ENCODE measurements at places on chromosomes 7 and 10. TPM values are rescaled to one million over a fixed set of nuclear protein-coding genes. Genes with fewer than 3 reads are reported as not detected.

DNA sequence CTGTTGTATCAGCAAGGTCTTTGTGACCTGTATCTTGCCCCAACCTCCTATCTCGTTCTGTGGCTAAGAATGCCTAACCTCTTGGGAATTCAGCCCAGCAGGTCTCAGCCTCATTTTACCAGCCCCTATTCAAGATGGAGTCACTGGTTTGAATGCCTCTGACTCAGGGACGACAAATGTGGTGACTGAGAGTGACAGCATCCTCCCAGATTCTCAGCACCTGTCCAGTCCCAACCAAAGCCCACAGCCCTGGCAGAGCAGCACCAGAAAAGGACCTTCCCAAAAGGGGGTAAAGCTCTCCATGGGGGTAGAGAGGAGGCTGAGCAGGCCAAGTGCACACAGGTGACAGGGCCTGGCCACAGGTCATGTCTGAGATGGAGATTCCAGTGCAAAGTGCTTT, 35.4 kb upstream of the GPAM start:
- H3K4me1 ChIP-seq: no peaks in the 10 kb centered on the region
- no peak overlapping the region for H3K27ac ChIP-seq
- no peak overlapping the region for H3K4me3 ChIP-seq
- no peak for DNase-seq
- no peaks in the 10 kb centered on the region for H3K27me3 ChIP-seq

DNA sequence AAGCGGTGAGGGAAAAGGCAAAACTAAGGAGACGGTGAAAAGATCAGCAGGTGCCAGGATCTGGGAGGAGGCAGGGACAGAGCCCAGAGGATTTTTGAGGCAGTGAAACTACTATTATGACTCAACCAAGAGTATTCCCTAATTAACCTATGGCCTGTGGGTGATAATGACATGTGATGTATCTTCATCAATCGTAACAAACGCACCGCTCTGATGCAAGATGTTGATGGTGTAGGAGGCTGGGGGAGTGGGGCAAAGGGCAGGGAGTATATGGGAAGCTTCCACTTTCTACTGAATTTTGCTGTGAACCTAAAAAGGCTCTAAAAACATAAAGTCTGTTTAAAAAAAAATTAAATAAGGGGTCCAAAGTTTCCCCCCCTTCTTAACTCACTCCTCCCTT, 25.5 kb upstream of the EZH2 start:
- DNase-seq: no peak
- peaks cover 20% of the 10 kb centered on the region for H3K27me3 ChIP-seq
- H3K27ac ChIP-seq: no peak overlapping the region
- no peaks in the 10 kb centered on the region for H3K4me1 ChIP-seq
- no peak overlapping the region for H3K4me3 ChIP-seq

GRCh38 chr10:76968483-76968882, 669.1 kb downstream of the KCNMA1 start:
- no peak overlapping the region for H3K27ac ChIP-seq
- H3K4me1 ChIP-seq: peaks cover 6% of the 10 kb centered on the region
- H3K4me3 ChIP-seq: no peak overlapping the region
- DNase-seq: no peak

GRCh38 chr10:120186506-120186905, 270.5 kb upstream of the PLPP4 start:
- no peaks in the 10 kb centered on the region for H3K4me1 ChIP-seq
- H3K27me3 ChIP-seq: no peaks in the 10 kb centered on the region
- DNase-seq: no peak
- no peak overlapping the region for H3K4me3 ChIP-seq
- H3K27ac ChIP-seq: no peak overlapping the region

DNA sequence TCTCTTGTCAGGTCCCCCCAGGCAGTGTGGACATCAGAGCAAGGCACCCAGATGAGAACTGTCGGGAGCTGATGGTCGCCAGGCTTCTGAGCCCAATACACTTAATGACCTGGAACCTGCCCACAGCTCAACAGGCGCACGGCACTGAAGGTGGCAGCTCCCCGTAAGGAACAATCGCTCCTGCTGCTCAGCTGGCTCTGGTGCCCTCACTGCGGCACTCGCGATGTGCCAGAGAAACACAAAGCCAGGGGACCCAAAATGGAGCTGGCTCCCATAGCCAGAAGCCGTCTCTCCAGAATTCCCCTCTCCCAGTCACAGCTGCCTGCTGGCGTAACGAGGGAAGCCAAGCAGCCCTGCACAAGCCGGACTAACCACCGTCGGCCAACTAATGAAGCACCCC, 6.3 kb downstream of the CALN1 start:
- no peak overlapping the region for H3K27ac ChIP-seq
- H3K36me3 ChIP-seq: no peaks in the 10 kb centered on the region
- no peak for DNase-seq
- no peaks in the 10 kb centered on the region for H3K4me1 ChIP-seq
- H3K27me3 ChIP-seq: no peaks in the 10 kb centered on the region

EPHA1 gene
- total RNA-seq: 9.0 TPM

MBL2 gene
- total RNA-seq: not detected

THSD7A gene
- 7.2 TPM for total RNA-seq

Data from lower lobe of right lung (tissue), 2 donors.